Gastroesophageal sphincter (tissue), 4 donors: ENCODE measurements at places on chromosomes 16 and 17. TPM values are rescaled to one million over a fixed set of nuclear protein-coding genes. Genes with fewer than 3 reads are reported as not detected.

DNA sequence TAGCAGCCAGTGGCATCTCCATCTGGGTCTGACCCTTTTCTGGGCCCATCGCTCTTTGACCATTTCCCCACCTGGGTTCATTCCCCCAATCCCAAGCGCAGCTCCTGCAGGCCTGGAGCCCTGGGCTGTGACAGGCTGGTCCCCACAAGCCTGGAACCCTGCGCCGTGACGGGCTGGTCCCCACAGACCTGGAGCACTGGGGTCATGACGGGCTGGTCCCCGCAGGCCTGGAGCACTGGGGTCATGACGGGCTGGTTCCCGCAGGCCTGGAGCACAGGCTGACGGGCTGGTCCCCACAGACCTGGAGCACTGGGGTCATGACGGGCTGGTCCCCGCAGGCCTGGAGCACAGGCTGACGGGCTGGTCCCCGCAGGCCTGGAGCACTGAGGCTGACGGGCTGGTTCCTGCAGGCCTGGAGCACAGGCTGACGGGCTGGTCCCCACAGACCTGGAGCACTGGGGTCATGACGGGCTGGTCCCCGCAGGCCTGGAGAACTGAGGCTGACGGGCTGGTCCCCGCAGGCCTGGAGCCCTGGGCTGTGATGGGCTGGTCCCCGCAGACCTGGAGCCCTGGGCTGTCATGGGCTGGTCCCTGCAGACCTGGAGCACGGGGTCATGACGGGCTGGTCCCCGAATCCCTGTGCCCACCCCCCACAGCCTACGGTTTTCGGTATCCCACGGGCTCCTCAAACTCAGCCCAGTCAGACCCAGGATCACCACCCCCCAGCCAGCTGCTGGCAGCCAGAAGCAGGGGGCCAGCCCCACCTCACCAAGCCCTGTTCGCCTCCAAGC, 16.6 kb downstream of the TMC6 start:
- no peak for ATAC-seq

Gene NEUROD2
- total RNA-seq = not detected

DNA sequence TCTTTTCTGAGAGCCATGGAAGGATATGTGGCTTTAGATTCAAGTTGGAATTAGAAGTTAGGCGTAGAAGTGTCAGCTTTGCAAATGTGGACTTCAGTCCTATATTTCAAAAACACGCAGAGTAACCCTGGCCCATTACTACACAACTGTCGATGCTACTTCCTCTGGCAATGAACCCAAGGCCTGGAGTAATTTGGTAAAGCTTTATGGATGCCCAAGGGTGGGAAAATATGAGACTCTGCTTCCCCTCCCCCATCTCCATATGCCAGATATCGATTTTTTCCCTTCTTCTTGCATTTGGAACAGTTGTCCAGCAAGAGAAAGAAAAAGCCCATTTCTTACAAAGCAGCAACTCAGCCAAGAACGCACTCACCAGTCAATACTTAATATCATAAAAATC, 2.9 kb upstream of the MAP1LC3B start:
- no peak for ATAC-seq

DNA sequence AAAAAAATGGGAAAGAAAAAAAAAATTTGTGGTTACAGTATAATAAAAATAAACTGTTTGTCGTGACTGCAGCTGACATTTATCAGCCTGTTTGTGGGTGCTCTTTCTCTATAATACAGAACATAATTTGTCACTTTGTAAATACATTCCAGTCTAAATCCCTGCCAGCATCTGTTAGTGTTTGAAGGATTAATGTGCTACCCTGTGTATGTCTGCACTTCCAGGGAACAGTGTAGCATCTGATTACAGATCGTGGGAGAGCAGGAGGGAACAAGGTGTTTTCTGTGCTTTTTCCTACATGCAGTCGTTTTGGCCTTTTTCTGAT, 265.1 kb downstream of the WWOX start:
- ATAC-seq = no peak

Gene VMO1
- 1.3 TPM for total RNA-seq

Gene CNGB1
- 0.15 TPM for total RNA-seq

DNA sequence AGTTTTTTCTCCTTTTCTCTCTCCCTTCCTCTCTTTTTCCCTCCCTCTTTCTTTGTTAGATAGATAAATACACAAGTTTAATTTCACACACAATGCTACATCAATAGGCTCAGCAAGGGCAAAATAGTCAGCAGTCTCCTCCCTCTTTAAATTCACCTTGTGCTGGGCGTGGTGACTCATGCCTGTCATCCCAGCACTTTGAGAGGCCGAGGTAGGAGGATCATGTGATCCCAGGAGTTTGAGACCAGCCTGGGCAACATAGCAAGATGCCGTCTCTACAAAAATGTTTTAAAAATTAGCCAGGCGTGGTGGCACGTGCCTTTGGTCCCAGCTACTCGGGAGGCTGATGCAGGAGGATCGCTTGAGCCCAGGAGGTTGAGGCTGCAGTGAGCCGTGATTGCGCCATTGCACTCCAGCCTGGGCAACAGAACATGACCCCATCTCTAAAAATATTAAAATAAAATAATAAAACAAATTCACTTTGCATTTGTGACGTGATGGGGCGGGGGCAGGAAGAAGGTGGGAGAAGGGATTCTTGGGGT, 27.4 kb downstream of the IL21R start:
- no peak for ATAC-seq

DNA sequence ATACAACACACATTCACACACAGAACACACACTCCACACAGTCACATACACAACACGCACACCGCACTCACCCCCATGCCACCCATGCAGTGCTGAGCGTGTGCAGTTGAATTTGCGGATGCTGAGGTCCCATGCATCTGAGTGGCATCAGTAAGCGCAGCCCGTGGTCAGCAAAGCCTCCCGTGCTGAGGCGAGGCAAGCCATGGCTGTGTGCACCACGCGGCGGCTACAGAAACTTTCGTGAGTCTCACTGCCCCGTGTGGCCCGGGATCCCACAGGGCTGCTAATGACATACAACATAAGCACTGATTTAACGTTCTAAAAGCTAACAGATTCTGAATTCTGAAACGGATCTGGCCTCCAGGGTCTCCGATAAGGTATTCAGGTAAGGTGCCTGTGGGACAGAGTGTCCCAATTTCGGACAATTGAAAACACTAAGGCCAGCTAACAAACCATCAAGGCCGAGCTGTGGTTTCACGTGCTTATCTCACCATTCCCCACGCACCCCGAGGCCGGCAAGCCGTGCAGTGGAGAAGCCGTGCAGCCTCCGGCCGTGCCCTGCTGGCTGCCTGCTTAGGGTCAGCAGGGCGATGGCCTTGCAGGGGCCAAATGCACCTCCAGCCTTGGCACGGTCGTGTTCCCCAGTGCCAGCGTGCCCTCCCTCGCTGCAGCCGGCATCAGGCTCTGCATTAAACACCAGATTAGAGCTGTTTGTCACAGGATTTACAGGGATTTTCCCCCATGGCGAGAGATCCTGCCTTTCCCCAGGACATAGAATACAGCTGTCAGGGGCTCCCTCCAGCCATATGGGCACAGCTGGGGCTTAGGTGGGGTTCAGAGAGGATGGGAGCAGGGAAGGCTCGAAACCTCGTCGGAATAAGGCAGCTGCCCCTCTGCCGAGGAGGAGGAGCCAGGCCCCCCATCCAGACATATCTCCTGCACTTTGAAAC, 191.7 kb downstream of the C16orf95 start:
- no peak for ATAC-seq

DNA sequence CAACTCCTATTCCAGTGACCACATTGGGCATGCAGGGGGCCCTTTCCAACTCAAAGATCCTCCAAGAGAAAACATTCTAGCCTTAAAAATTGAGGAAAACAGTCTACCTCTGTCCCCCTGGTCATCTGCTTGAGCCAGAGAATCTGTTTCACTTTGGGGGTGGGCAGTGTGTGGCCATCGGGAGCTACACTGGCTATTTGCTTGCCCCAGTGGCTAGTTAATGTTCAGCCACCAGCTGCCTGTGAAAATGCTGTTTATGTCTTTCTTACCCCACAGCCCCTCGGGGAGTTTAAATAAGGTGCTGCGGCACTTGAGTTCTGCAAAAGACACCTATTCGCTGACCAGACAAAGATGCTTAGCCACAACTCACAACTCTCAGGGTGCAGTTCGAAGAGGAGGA, 43.4 kb downstream of the GNAO1 start:
- no peak for ATAC-seq

Gene CD300LB
- not detected for total RNA-seq

DNA sequence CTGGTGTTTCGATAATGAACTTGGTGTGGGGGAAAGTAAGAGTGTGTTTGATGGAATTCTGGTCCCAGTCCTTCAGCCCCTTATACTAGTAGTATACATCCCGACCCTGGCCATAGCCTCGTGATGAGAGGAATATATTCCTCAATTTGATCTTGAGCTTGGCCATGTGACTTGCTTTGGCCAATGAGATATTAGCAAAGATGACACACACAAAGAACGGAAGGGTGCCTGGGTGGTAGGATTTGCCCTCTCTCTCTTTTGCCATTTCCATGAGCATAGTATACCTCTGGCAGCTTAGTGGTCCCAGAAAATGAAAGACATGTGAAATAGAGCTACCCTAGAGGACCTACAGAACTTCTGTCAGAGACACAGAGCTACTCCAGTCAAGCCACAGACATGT, 2.9 kb upstream of the EMP2 start:
- ATAC-seq = no peak

DNA sequence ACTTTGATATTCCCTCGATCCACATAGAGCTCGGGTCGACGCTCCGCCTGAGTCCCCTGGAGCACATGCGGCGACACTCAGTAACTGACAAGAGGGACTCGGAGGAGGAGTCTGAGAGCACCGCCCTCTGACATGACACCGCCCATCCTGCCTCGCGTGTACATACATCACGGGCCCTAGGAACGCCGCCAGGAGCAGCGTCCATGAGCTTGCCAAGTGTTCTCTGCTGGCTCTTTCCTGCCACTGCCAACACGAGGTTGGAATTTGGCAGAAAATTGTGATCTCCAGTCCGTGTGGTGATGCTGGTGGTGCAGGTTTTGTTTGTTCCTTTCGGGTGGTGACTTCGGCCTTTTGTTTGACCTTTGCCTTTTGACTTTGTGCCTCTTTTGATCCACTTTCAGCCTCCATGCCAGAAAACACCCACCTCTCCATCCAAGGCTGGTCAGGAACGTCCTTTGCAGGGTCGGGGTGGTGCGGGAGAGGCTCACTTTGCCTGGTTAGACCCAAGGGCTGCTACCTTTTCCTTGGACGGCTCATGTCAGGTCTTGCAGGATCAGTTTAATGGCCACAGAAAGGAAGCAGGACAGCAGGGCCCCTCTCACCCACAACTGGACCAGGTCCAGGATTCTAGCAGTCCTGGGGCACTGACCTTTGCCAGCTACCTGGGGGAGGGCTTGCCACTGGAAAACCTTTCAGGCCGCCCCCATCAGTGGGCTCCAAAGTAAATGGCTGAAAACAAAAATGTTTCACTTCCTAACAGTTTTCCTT, 27.6 kb downstream of the ELAC2 start:
- ATAC-seq = no peak

DNA sequence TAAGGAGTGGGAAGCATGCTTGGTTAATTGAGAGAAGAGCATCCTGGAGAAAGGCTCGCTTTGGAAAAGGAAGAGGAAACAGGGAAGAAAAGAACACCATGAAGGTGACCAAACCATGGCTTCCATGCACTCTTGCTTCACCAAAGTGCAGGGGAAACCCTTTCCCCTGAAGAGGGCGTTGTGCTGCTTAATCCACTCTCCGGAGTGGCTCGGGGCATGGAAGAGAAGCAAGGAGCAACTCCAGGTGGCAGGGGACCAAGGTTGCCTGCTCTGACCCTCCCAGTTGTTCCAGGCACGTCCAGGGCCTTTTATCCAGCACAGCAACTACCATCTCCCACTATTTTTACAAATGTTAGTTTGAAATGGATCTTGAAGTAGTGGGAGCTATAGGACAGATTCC, 108.1 kb downstream of the STX8 start:
- ATAC-seq = no peak

DNA sequence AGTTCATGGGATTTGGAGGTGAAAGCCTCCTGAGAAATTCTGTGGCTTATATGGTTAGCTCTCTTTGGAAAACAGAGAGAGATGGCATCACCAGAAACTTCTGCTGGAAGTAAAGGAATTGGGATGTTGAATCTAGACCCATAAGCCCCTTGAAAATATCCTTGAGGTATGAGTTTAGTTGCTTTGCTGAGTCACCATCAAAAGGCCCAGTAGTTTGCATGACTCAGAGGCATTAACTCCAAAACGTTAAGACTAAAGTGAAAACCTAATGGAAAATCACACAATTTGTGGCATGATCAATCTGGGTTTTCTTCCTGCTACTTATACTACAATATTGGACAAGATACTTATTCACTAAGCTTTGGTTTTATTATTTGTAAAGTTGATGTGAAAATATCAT, 349.2 kb upstream of the SALL1 start:
- no peak for ATAC-seq

Gene IL21R
- total RNA-seq = not detected

Gene HOXB7
- total RNA-seq = 0.78 TPM

- ATAC-seq = no peak
Measured at GRCh38 chr17:58593123-58593522, 78.7 kb upstream of the MTMR4 start.

- peak; percentile 23 for ATAC-seq
Measured at GRCh38 chr16:138049-138417, 440 bp downstream of the NPRL3 start.

Gene TMEM88
- 41.6 TPM for total RNA-seq

GRCh38 chr16:15708096-15708495, 58.1 kb downstream of the NDE1 start:
- no peak for ATAC-seq

- peak; percentile 72 for ATAC-seq
Measured at GRCh38 chr16:85963753-85964285, 64.9 kb downstream of the IRF8 start.

GRCh38 chr16:29683543-29684090, 4.6 kb downstream of the QPRT start:
- no peak for ATAC-seq

DNA sequence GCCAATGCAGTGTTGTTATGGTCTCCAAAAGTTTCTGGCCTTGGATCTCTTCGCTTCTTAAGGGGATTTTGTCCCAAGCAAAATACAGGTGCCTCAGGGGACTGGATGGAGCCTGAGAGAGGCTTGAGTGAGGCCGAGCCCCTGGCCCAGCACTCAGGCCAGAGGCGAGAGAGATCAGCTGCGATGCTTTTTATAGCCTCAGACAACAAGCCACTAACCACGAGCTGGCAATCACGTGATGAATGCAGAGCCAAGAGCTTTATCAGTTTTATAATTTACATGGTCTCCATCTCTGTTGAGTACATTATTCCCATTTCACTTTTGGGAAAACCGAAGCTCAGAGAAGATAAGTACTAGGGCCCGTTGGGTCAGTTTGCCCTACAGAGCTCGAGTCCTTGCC, 360.0 kb upstream of the CDH5 start:
- no peak for ATAC-seq
